ENCODE measurements at places on chromosomes 1 and 21.

- no peak for DNase-seq
Measured at GRCh38 chr1:194159941-194160340, 973.5 kb upstream of the B3GALT2 start.

GRCh38 chr1:159911326-159912070 is 11.5 kb upstream of the CFAP45 start:
- no peak for DNase-seq

DNA sequence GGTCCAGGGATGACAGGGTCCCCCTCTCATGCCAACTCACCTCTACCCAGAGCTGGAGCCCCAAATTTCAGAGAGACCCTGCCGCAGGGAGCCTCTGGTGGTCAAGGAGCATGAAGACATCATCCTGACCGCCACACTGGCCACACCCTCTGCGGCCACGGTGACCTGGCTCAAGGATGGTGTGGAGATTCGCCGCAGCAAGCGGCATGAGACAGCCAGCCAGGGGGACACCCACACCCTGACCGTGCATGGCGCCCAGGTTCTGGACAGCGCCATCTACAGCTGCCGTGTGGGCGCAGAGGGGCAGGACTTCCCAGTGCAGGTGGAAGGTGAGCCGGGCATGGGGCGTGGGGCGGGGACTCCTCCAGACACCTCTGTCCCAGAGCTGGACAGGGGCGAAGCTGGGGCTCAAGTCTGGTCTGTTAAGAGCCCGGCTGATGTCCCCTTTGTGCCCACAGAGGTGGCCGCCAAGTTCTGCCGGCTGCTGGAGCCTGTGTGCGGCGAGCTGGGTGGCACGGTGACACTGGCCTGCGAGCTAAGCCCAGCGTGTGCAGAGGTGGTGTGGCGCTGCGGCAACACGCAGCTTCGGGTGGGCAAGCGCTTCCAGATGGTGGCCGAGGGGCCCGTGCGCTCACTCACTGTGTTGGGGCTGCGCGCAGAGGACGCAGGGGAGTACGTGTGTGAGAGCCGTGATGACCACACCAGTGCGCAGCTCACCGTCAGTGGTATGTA is 66.0 kb downstream of the OBSCN start:
- no peak for DNase-seq

GRCh38 chr1:32335790-32336590 is at the start of gene MARCKSL1:
MARCKSL1 (minus strand) TSS chr1:32336233; CDS start chr1:32336033, 200 bp downstream.
- peak; percentile 78 for DNase-seq

- no peak for DNase-seq
Measured at GRCh38 chr1:203200916-203201315, 14.4 kb upstream of the CHI3L1 start.

DNA sequence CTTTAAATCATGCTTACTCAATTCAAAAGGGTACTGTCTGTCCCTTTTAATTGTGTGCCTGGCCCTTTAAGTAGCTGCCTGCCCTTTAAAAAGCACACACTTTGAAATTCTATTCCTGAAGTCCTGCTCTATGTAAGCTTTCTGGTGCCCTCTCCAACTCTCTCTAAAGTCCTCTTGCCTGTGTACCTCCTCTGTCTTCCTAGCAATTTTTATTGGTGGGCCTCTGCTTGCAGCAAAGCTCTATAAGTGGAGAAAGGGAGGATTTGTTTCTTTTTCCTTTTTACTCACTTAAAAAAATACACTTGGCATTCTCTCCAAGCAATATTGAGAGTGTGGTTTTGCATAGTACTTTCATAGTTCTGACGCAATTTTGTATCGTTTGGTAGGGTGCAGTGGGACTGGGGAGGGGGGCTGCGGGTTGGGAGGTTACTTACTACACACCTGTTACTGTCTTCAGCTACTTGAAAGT is 135.4 kb downstream of the LMO4 start:
- DNase-seq: no peak

GRCh38 chr1:117367046-117368025 is at the start of gene MAN1A2:
MAN1A2 (plus strand) TSS chr1:117367449; CDS start chr1:117368184, 735 bp downstream.
- peak; percentile 66 for DNase-seq

DNA sequence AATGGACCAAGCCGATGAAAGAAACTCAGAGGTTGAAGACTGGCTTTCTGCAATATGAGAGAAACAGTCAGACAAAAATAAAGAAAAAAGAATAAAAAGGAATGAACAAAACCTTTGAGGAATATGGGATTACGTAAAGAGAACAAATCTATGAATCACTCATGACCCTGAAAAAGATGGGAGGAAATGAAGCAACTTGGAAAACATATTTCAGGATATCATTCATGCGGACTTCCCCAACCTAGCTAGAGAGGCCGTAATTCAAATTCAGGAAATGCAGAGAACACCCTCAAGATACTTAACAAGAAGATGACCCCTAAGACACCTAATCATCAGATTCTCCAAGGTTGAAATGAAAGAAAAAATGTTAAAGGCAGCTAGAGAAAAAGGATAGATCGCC is 705.3 kb upstream of the CHRM3 start:
- DNase-seq: no peak

GRCh38 chr1:226091461-226091860 is 28.9 kb downstream of the H3-3A start:
- DNase-seq: no peak

- DNase-seq: no peak
Measured at GRCh38 chr21:44887807-44888580, 14.5 kb upstream of the PTTG1IP start.

DNA sequence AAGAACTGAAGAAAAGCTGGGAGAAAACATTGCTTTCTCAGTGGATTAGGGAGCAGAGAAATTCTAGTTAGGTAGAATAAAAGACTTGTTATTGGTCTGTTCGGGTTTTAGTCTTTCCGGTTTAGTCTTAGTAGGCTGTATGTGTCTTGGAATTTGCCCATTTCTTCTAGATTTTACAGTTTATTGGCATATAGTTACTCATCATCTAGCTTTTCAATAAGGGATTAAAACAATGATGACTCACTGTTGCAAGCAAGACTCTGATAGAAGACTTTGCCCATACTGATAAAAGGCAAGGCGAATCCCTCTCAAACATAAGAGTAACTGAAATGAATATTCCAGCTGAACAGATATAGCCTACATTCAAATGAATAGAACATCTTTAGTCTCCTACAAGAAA is 62.3 kb downstream of the GPR137B start:
- no peak for DNase-seq

GRCh38 chr1:79128722-79129121 is 122.2 kb upstream of the ADGRL4 start:
- no peak for DNase-seq

- no peak for DNase-seq
Measured at GRCh38 chr1:167197692-167198091, 23.0 kb upstream of the POU2F1 start.

DNA sequence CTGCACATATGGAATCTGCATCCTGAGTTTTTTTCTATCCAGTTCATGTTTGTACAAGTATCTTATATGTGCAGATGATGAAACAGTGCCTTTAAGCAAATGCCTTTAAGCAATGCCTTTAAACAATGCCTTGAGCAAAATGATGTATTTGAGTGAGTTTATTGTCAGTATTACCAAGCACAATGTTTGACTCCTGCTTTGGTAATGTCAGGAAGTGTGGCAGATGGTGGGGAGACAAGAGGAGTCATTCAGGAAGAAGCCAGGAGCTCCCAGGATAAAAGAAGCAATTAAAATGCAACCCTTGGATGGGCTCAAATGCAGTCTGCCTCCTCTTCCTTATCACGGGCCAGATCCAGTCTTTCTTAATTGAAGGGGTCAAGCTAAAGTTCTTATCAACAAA is 108.7 kb upstream of the KCNJ15 start:
- no peak for DNase-seq

GRCh38 chr1:204520834-204521709 is 4.9 kb downstream of the MDM4 start:
- DNase-seq: no peak

DNA sequence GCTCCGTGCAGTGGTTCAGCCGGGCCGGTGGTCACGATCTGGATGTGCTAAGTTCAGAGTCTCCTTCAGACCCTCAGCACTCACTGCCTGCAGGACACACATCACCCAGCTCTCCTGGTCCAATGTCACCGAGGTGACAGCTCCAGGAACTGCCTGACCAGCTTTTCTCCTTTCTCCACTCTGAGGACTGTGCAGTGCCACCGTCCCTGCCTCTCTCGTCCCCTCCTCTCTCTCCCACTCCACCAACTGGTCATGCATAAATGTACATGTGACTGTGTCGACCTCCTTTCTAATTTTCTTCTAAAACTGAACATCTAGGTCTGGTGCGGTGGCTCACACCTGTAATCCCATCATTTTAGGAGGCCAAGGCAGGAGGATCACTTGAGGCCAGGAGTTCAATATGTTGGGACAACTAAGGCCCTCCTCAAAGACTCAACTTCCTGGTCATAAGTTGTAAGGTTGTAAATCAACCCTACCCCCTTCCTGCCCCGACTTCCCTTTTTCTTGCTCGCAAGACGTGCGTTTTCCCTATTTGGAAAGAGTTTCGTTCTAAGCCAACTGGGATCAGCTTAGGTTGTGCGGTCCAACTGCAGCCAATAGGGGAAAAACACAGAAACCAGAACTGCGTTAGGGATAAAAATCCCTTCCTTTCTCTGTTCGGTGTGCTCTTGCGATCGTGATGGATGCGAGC is 53.1 kb downstream of the MEGF6 start:
- no peak for DNase-seq
